ENCODE measurements at places on chromosomes 4 and X.

- no peak for DNase-seq
Measured at GRCh38 chr4:16686195-16686594, 212.2 kb downstream of the LDB2 start.

- DNase-seq, result no peak
Measured at GRCh38 chr4:52511825-52512224, 147.3 kb downstream of the USP46 start.

DNA sequence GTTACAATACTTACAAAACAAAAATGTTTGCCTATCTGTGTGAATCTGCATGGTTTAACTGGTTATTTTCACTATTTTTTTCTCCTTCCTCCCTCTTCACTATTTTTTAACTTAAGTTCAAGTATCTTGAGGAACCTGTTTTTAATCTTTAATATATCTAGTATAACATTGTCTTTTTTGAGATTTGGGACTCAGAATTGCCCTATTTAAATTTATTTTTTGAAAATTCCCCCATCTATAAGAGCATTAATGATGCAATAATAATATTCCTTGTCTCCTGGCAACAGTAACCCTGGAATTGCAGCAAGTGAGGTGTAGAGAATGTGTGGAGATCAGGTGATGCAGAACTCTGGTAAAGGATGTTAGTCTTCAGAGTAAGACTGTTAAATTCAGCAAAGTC is at the start of gene TENT5D:
Gene TENT5D, plus strand, starts transcription at position 301 of the 400 bp plus-strand sequence. CDS start 22,093 bp downstream, outside the sequence.
- no peak for DNase-seq

GRCh38 chrX:138504273-138504672 is 207.2 kb downstream of the FGF13 start:
- DNase-seq, result no peak

DNA sequence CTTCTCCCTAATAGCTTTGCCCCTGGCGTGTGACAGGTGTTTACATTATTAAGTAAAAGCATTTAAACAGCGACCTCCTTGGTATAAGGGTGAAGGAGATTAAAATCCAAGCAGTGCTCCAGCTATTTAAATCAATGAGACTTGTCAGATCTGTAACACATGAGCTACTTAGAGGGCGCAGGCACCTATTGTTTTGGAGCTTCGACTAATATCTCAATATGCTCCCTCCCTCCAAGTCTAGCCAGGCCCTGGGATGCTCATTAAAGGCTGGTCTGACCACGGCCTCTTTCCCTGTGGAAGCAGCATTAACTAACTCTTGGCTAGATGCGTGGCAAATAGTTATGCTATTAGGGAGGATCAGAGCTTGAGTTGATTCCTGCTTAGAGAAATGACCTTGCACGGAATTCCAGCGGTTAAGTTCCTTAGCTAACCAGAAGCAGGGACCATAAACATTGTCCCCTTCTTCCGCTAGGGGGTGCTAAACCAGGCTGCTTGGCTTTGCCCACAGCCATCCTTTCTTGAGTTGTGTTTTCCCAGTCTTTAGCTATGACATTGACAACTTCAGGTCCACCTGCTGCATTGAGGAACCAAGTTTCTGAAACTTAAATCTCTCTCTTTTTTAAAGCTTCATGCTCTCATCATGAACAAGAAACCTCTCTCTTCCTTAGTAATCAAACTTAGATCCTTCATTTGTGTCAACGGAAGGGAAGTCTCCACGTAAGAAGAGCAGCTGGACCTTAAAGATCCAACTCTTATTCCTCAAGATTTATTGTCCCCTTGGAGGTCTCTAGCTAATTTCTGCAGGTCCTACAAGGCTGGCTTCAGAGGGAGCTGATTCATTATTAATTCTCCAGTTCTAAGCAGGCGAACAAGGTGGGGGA is 80.7 kb upstream of the IGFBP7 start:
- DNase-seq, result no peak

All from stimulated activated CD4-positive, alpha-beta T cell treated with anti-CD3 and anti-CD28 coated beads, TNF-alpha, amount 100 ng/mL, for 24 hours (primary cell).